ENCODE measurements at places on chromosomes 6 and 20. TPM values are rescaled to one million over a fixed set of nuclear protein-coding genes. Genes with fewer than 3 reads are reported as not detected.

Gene IFNGR1
- polyA plus RNA-seq = 125 TPM

Gene DCBLD1
- 3.8 TPM for polyA plus RNA-seq

Gene KCNQ2
- under 0.01 TPM for polyA plus RNA-seq

Gene COQ3
- 39.2 TPM for polyA plus RNA-seq

Gene DUSP15
- 11.0 TPM for polyA plus RNA-seq

Gene LRRC73
- polyA plus RNA-seq = 1.1 TPM

Gene GATA5
- 1.5 TPM for polyA plus RNA-seq

Gene KCNG1
- 0.41 TPM for polyA plus RNA-seq

Gene UTRN
- 11.5 TPM for polyA plus RNA-seq

Gene RALGAPA2
- 7.2 TPM for polyA plus RNA-seq

Gene GGTLC1
- polyA plus RNA-seq = not detected

Gene ANKRD66
- not detected for polyA plus RNA-seq

Gene FAM83B
- polyA plus RNA-seq = 1.5 TPM

Gene PI3
- polyA plus RNA-seq = not detected

Gene CYP24A1
- polyA plus RNA-seq = not detected

Gene SUMO4
- 0.32 TPM for polyA plus RNA-seq

Gene IPCEF1
- polyA plus RNA-seq = 0.07 TPM

Gene GNL1
- 24.2 TPM for polyA plus RNA-seq

Gene TMEM217
- polyA plus RNA-seq = 0.16 TPM

Gene ADGRG6
- 4.1 TPM for polyA plus RNA-seq

Gene ERVFRD-1
- polyA plus RNA-seq = 0.05 TPM

Gene ATP9A
- 6.2 TPM for polyA plus RNA-seq

Gene FKBP1C
- polyA plus RNA-seq = 0.18 TPM

Gene SASH1
- 14.1 TPM for polyA plus RNA-seq

Gene SIRPA
- polyA plus RNA-seq = 19.5 TPM

Gene MUC22
- polyA plus RNA-seq = 0.14 TPM

Gene MATN4
- polyA plus RNA-seq = 0.05 TPM

Gene CFAP206
- polyA plus RNA-seq = 0.14 TPM

Gene SLA2
- 0.20 TPM for polyA plus RNA-seq

Gene ULBP3
- 0.43 TPM for polyA plus RNA-seq

Gene PRDM13
- polyA plus RNA-seq = not detected

Gene PDE10A
- polyA plus RNA-seq = 3.8 TPM

Gene NUP43
- polyA plus RNA-seq = 11.8 TPM

Gene TMEM170B
- 1.8 TPM for polyA plus RNA-seq

Gene RAET1E
- polyA plus RNA-seq = 0.41 TPM

Gene VIP
- 1.9 TPM for polyA plus RNA-seq

Gene TRIM40
- not detected for polyA plus RNA-seq

Gene SRC
- polyA plus RNA-seq = 9.5 TPM

Gene PRKN
- polyA plus RNA-seq = 9.6 TPM

Gene GRM1
- polyA plus RNA-seq = 0.02 TPM

Gene IMPG1
- not detected for polyA plus RNA-seq

Gene CLDN20
- not detected for polyA plus RNA-seq

Gene SLC35D3
- 0.05 TPM for polyA plus RNA-seq

Gene MAFB
- polyA plus RNA-seq = 6.9 TPM
